Hematopoietic multipotent progenitor cell treated with erythropoietin and hydrocortisone succinate and interleukin-3 and kit ligand, for 17 days (in vitro differentiated cells): ENCODE measurements at places on chromosomes 7 and 10.

GRCh38 chr10:126097558-126098225 is 201.3 kb downstream of the FANK1 start:
- DNase-seq: peak; percentile 23

DNA sequence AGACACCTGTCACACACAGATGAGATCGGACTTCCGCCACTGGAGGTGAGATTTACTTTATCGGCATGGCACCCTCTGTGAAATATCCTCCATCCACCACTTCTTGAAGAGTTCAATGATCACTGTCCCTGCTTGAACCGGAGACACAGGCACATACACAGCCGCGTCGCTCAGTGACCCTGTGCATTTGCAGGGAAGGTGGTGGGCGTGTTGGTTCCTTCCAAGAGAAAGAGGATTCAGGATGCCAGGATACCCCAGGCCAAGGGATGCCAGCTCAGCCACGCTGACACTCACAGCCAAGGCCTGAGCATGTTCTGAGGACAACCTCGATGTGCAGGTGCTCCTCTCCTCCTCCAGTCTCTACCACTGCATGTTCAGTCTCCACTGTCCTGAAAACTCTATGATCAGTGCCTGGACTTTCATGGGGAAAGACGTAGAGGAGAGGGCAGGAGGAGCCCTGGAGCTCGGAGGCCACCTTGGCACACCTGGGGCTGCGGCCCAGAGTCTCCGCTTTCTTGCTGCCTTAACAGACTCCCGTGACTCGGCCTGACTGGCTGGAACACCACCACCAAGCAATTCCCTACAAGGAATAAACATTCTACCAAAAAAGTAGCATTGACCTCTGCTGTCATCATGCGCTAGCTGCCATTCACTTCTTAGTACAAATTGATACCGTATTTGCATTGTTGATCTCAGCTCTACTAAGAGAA is 115.2 kb downstream of the TCERG1L start:
- no peak for DNase-seq

- no peak for DNase-seq
Measured at GRCh38 chr10:26911811-26912461, 51.2 kb upstream of the ABI1 start.

DNA sequence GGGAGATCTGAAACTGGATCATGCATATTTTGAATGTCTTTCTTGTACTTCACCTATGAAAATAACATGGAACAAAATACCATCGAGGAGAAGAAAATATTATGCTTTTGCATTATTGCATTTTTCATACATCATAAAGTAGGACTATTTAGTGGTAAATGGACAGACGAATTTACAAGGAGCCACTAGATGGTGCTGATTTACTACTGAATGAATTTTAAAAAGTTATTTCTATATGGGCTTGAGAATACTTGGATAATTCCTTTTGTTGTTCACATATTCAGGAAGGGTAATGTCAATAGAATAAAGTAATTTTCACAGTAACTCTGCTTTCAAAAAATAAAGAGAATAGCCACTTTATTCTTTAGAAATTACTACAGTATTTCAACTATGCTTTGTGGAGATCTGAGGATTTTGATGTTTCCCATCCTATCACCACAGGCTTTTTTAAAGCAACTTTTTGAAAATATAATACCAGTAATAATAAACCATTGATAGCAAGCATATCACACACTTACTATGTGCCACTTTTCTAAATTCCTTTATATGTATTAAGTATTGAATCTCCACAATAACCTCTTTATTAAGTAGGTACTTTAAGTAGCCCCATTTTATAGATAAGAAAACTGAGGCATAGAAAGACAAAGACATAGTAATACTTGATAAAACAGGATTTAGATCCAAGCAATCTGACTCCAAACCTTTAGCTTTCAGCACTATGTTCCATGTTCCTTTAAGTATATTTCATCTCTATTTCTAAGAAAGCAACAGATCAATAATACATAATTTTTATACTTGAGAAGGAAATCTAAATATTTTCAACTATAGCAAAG is 38.6 kb downstream of the NEBL start:
- no peak for DNase-seq

DNA sequence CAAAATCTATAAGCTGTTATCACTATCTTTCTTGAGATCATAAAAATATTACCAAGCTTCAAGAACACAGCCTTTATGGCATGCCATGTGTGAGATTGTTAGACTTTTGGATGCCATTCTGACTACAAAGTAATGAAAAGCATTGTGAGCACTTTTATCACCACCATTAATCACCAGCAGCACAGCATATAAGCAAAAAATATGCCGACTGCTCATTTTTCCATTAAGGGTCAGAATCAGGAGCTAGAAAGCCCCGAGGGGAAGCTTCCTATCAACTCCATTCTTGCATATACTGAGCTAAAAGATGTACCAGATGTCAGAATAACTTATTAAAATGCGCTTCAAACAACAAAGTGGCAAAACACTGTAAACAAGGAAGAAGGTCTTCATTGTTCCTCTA is 114.3 kb downstream of the LMBR1 start:
- no peak for DNase-seq

- no peak for DNase-seq
Measured at GRCh38 chr7:151181011-151181431, 6.0 kb downstream of the ASB10 start.

DNA sequence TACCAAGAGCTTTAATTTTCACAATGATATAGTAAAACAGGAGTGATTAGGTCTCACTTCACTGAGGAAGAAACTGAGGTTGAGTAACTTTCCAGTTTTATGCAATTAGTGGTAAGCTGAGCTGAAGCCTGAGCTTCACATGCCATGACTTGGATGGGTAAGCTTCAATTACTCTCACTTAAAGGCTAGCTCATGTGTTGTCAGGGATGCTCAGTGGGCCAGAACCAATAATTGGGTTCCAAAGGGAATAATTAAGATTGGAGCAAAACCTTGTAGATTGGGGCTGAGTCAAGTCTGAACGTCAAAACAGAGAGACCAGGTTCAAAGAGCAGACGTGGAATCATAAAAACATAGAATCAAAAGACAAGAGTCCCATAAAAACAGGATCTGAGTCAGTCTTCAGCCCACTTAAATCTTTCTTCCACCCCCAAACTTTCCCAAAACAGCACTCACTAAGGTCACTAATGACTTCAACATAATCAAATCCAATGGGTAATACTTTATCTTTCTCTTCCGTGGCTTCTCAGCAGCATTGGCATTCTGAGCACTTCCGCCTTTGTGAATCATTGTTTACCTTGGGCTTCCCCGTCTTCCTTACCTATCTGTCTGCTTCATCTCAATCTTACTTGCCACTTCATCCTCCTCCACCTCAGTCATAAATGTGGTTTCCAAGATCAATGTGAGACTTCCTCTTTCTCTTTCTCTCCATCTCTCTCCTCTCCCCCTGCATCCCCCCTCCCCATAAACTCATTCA is 23.0 kb upstream of the EGFR start:
- DNase-seq: no peak

DNA sequence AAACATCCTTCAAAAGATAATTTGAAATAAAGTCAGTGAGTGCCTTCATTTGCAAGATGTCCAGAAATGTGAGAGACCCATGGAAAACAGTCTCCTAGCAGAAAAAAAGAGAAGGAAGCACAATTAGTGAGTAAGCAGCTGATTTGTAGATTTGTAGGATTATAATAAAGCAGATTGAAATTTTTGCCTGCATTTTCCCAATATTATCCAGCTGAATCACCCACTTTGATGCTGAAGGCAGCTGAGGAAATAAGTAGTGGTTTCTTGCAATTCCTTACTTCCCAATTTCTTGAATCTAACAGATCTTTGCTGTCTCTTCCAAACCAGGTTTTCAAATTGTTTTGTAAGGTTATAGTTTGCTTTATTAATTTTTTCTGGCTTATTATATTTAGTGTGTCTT is 181.4 kb downstream of the GNAT3 start:
- no peak for DNase-seq

DNA sequence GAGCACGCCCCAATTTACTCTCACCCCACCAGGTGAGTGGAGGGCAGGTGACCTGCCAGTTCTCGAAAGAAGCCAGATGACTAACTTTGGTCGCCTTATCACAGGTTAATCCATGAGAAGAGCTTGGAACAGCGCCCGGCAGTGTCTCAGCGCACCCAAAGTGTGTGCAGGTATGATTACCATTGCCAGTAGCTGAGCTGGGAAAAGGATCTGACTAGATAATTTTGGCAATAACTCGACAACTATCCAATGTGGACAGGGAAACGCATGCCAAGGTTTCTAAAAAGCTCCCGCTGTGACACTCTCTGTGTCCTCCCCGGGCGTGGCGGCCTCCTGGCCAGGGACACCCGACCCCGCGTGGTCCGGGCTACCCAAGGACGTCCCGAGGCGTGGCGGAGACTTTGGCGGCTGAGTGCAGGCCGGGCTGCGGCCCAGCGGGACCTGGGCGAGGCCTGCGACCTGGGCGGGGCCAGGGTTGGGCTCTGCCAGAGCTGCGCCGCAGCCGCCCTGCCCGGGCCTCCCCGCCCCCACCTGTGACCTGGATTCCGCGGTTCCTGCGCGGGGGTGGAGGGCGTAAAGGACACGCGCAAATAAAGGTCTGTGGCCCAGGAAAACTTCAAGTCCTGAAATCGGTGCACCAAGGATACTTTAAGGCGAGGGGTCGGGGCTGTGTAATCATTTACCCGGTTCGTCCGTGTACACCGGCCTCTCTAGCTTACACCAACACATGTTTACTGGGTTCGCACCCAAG is 13.7 kb upstream of the WAPL start:
- peak; percentile 75 for DNase-seq

DNA sequence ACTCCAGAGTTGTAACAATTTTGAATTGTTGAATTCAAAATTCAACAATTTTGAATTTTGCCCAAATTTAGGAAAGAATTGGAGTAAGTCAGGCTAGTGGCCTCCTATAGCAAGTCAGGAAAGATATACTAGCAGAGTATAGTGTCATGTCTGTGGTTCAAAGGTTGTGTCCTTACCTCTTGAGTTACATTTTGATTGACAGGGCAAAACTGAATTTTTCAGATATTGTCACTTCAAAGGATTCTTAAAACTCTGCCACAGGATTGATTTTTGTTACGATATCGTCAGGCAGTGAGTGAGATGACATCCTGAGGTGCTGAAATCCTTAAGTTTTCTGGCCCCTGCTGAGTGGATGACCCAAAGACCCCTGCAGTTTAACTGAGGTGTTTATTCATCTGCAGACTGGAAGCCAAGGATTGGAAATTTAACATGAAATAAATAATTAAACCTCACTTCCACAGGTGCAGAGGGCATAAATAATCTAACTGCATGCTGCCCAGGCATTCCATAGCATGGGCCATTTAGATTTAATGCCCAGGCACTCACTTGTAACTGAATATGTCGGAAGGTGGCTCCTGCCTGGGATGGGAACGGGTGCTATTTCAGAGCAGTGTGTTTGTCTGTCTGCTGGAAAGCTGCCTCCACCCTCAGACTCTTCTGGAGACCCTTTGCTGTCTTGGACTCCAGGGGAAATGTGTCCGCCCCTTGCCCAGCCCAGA is 50.8 kb downstream of the RBM20 start:
- DNase-seq: no peak

GRCh38 chr10:112934193-112934592 is 15.9 kb upstream of the TCF7L2 start:
- no peak for DNase-seq

DNA sequence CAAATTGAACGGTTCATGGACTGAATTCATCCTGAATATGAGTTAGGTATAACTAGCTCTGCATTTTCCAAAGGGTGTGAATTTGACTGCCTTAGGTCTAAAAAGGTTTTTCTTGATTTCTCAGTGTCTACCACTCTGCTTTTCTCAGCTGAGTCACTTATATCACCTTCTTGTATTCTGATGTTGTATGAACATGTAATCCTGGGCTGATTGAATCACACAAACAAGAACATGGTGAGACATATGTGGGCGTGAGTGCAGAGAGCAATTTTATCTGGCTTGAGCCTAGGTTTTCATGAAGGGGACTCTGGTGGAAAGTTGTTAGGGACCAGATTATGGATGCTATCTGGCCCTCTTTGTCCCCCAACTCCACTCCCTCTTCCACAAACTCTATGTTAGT is 239.8 kb downstream of the SUGCT start:
- no peak for DNase-seq

DNA sequence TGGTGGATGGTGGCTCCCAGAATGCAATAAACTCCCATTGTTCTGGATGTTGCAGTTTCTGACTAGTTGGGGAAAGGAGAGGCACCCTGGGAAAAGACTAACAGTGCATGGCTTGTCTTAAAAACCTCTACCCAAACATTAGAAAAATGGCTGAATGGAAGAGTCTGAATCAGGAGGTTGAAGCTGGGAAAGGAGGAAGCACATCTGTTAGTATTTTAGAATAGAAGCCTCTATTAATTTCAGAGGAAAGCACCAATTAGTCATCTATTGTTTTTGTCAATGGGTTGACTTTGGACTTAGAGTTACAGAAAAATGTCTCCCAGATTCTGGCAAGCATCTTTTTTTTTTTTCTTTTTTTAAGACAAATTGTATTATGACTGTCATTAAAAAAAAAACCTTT is 56.1 kb upstream of the ELMO1 start:
- DNase-seq: no peak

GRCh38 chr7:114648680-114649079 is 234.1 kb downstream of the FOXP2 start:
- DNase-seq: no peak

- no peak for DNase-seq
Measured at GRCh38 chr10:5571826-5572225, 47.1 kb downstream of the CALML3 start.

GRCh38 chr10:127848226-127848625 is 44.5 kb downstream of the CLRN3 start:
- no peak for DNase-seq

GRCh38 chr7:82317760-82318159 is 125.8 kb downstream of the CACNA2D1 start:
- no peak for DNase-seq

DNA sequence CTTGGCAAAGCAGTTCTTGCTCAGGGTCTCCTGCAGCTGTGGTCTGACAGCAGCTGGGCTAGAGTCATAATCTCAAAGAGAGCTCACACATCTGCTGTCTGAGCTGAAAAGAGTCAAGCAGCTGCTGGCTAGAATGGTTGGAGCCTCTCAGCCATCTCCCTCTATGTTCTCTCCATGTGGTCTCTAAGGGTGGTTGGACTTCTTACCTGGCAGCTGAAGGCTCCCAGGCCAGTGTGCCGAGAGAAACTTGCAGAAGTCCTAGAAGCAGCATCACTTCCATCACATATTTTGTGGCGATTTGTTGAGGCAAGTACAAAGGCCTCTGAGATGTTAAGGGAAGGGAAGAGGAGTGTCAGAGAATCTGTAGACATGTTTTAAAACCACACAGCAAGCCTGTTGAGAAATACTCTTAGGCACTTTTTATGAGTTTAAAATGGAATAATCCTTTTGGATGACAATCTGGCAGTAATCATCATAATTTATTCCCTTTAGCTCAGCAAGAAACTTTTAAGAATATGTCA is 93.2 kb downstream of the REEP3 start:
- no peak for DNase-seq

GRCh38 chr7:105786520-105787470 is 89.6 kb downstream of the ATXN7L1 start:
- DNase-seq: no peak

DNA sequence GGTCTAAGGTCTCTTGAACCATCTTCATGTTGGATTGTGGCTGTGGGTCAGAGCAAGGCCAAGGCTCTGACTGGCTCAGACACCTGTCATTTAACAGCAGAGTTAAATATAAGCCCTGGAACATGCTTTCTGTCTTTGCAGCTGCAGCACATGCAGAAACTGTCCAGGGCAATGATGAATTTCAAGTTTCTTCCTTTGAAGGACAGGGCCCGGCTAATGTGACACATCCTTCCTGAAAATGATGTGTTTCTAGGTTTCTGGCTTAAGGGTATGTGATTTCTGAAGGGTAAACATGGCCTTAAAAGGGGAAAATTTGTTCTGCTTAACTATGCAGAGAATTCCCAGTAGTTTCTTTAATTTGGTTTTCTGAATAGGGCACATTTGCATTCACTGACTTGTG is 34.0 kb upstream of the SLC35B4 start:
- DNase-seq: no peak
